ENCODE measurements at places on chromosomes 5 and 9.
A peak's percentile ranks its signal among the peaks of the same experiment; 100 is the strongest.

- no peak for DNase-seq
Observed at GRCh38 chr5:23302438-23302837, 205.0 kb upstream of the PRDM9 start.

GRCh38 chr9:95057101-95057500, 260.4 kb downstream of the FANCC start:
- no peak for DNase-seq

DNA sequence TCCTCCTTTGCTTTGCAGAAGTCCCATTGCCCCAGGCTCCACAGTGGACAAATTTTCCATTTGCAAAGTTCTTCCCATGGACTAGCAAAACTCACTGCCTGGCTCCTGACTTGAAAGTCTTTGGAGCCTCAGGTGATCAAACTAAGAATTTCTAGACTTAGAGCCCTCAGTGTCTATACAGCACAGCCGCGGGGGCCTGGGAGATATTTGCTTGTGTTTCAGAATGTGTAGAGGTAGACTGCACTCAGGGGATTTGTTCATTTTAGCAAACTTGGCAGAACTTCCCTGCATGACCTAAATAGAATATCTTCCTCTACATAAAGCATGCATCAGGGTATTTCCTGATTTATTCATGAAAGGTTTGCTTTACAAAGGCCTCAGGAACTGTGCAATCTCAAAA, 384.2 kb upstream of the ZNF462 start:
- DNase-seq = no peak

- DNase-seq = no peak
Observed at GRCh38 chr5:56006094-56006493, 11.3 kb upstream of the IL6ST start.

DNA sequence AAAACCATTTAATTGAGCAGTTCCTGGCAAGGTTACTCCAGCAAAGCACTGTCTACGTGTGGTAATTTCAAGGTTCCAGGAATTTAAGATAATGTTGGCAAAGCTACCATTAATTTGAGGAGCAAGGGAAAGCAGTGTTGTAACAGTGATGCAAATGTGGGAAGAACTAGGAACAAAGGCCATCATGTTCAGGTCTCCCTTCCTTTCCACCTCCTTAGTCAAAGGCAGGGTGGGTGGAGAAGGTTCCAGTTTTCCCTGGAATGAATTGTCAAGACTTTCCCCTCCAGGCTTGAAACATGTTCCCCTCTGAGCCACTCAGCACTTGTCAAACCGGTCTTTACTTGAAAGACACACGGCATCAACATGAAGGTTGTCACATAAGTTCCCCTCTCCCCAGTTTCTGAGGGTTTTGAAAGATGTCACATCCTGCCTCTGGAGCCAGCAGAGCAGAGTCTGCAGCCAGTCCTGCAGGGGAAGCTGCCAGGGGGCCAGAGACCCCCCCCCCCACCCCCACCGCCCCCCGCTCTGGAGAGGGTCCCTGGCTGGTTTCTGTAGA, 226.0 kb downstream of the GAS1 start:
- no peak for DNase-seq

GRCh38 chr5:106962464-106963230, 708.1 kb downstream of the EFNA5 start:
- DNase-seq = no peak

DNA sequence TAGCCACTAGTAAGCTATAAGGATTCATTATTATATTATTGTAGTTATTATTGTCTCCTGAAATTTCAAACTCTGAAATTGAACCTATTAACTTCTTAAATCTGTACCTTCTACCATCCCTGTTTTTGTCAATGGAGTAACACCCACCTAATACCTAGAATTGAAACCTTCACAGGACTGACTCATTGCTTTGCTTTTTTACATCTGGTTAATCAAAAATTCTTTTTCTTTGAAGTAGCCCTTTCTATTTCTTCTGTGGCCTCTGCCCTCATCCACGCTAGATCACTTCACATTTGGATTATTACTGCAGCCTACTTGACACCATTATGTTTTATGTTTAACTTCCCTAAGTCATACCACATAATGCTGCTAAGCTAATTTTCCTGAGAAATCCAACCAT, 35.6 kb downstream of the RBM27 start:
- no peak for DNase-seq

DNA sequence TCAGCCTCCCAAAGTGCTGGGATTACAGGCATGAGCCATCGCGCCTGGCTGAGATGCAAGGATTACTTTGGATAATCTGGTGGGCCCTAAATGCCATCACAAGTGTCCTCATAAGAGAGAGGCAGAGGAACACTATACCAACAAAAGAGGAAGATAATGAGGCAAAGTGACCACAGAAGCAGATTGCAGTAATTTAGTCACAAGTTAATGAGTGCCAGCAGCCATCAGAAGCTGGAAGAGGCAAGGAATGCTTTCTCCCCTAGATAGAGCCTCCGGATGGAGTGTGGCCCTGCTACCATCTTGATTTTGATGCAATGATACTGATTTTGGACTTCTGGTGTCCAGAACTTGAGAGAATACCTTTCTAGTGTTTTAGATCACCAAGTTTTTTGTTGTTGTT, 122.3 kb downstream of the SPATA31D1 start:
- DNase-seq = peak; percentile 8

- peak; percentile 82 for DNase-seq
Observed at GRCh38 chr5:73519531-73520283, 21.5 kb downstream of the BTF3 start.

GRCh38 chr5:142958944-142959682, 188.9 kb downstream of the ARHGAP26 start:
- DNase-seq = no peak

DNA sequence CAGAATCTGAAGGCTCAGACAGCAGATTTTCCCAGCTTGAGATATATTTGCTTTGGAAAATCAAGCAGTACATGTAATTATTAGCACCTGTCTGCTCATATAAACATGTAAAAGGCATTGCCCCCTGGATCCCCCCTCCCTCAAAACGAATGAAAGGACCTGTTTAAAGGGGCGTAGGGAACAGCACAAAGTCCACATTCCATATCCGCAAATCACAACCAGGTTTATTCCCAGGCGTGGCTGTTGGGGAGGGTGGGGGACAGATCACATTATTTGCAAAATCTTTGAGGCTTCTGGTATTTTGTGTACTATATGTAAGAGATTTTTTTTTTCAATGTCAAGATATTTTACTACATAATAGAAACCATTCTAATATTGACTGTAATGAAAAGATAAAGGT, 8.7 kb upstream of the MRPS2 start:
- DNase-seq = no peak

- no peak for DNase-seq
Observed at GRCh38 chr5:133262690-133263089, 210.9 kb downstream of the HSPA4 start.

DNA sequence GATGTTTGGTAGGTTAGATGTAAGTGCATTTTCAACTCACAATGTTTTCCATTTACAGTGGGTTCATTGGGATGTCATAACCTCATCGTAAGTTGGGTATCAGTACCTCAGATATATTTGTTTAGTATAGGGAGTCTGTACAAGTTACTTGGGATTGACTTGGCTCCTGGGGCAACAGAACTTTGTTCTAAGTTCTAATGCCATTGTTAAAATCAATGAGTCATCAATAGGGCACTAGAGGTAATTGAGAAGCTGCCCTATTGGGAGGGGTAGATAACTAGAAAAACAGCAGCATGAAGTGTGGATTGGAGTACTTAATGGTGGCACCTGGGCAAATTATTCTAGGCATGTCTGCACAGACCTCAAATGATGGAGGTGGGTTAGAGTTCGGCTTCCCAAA, 272.8 kb downstream of the DOCK8 start:
- DNase-seq = no peak

GRCh38 chr9:126864771-126865170, 4.3 kb downstream of the ZBTB34 start:
- DNase-seq = no peak

DNA sequence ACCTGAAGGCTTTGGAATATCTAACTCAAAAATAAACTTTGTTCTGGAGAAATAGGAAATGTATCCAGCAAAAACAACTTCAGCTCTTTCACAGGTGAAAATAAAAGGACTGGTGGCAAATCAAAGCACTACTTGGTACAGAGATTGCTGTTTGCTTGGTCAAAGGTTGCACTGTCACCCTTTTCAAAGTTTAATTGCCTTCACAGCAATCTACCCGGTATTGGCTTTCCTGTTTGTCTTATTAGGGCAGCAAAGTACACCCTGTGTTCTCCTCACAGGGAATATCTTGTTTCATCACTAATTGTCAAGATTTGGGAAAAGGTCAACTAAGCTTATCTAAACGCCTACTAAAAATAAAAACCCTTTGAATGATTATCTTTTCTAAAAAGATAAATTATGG, 214.1 kb upstream of the ADCY2 start:
- DNase-seq = no peak

GRCh38 chr5:14191325-14191724, 48.2 kb downstream of the TRIO start:
- DNase-seq = no peak

DNA sequence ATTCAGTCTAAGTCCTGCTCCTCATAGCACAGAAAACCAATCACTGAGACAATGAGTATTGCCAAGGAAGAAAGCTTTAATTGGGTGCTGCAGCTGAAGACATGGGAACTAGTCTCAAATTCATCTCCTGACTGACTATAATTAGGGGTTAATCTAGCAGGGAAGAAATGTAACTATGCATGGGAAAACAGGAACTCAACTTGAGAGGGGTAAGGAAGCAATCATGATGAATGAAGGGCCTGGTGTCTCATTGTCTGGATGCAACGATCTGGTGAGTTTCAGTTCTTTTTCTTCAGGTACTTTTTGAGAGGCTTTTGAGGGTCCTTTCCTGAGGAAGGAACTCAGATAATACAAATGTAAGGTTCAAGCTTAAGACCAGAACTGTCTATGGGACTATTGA, 24.0 kb upstream of the OCLN start:
- DNase-seq = no peak

DNA sequence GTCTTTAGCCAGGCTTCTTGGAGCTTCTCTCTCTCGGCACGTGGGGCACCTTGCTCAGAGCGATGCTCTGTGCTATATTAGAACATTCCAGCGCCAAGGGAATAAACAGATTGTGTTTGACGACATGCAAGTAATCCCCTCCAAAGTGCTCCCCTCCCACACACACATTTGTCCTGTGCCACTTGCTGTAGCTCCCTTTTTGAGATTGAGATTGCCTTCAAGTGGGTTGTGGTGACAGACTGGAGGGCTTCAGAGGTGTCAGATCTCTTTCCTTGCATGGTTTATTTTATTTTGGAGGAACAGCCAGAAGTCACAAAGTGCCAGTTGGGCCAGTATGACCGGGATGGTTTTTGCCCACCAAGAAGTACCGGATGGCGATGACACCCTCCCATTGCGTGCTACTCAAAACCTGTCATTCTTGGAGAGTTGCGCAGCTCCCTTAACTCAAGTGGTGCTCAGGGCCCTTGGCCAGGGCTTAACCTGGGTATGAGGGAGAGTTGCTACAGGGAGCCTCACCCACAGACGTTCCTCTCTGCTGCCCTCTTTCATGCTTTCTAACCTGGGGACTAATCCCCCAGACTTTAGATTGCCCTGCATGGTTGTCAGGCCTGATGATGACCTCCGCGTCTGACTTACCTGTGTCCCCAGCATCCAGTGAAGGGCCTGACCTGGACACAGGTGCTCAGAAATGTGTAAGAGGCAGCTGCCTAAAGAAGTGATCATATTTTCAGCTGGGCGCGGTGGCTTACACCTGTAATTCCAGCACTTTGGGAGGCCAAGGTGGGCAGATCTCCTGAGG, 18.8 kb upstream of the RPL26L1 start:
- peak; percentile 93 for DNase-seq

- DNase-seq = no peak
Observed at GRCh38 chr9:113562653-113563381, 99.3 kb downstream of the RGS3 start.

- no peak for DNase-seq
Observed at GRCh38 chr9:136075881-136076678, 19.0 kb downstream of the NACC2 start.

DNA sequence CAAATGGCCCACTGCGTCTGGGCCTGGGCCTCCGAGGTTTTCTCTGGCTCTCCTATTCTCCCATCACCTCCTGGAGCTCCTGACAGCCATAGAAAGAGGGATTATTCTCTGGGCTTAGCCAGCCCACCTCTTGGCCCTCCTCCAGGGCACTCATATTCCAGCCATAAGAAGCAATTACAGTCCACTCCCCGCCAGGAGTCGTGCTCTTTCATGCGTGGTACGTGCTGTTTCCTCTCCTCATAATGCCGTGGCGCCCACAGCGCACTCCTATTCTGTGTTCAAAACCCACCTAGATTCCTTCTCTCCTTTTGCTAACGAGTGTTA, 240.8 kb upstream of the ZNF462 start:
- DNase-seq = peak; percentile 70

DNA sequence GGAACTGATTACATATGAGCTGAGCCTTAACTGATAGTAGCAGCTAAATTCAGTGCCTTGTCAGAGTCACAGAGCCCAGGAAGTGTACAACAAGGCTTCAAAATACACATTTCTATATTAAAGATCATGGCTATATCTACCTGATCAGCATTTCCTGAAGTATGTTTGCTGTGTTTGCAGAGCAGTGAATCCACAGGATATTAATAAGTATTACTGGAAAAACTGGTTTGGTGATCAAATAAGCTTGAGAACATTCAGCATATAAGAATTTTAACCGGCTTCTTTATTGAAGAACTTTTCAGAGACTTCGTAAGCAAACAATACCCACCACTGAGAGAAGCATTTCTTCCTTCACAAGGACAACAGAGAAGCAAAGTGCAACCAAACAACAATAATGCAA, 227.0 kb downstream of the ELAVL2 start:
- no peak for DNase-seq

- DNase-seq = peak; percentile 61
Observed at GRCh38 chr5:36240779-36241630, 720 bp downstream of the NADK2 start.

DNA sequence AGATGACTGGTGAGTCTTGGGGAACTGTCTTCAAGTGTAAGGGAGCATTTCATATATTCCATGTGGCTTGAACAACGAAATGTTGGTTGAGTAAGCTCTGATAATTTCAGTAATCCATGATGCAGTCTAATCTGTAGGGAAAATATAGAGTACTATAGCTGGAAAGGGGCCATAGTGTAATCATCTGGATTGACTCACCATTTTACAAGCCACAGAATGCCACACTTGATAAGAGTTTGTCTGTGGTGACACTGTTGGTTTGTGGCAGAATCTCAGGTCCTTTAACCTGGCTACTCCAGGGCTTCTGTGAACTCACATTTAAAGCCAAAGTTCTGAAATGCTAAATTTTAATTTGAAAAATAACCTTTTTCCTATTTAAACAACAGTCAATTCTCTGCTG, 16.3 kb upstream of the MAML1 start:
- no peak for DNase-seq

DNA sequence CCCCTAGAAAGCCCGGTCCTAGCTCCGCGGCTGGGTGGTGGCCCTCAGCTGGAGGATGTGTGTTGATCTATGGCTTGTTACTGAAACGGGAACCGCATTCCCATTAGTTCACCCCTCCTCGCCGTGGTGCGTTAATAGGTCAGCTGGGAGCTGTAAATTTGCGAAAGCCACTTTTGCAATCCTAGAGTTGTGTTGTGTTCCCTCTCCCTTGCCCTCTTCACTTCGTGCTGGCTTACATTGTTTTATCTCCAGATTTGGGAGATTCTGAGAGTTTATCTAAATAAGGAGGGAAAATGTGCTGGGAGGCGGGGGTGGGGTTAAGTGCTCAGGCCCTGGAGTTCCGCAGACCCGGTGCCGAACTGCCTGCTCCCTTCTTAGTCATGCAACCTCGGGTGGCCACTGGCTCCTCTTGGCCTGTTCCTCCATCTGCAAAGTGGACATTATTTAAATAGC, 62.8 kb downstream of the HMCN2 start:
- peak; percentile 50 for DNase-seq

Data from NCI-H524 (cell line).